ENCODE measurements at places on chromosomes 12 and 14. TPM values are rescaled to one million over a fixed set of nuclear protein-coding genes. Genes with fewer than 3 reads are reported as not detected.

The TAS2R7 gene
- not detected for total RNA-seq

DNA sequence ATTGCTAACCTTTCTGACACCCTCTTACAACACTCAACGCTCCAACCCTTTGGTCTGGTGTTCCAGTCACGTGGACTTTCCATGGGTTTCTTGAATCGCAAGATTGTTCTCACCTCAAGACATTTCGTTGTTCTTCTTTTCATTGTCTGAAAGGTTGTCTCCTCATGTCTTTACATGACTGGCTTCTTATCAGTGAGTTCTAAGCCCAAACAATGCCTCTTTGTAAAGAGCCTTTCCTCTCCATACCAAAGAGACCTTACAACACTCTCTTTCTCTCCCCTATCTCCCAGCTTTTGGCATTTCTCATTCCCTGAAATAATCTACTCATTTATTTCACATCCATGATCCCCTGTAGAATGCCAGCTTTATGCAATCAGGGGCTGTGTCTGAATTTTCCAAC is 1144.8 kb downstream of the AACS start:
- no peak for DNase-seq

The LIN7A gene
- 16.2 TPM for total RNA-seq

- no peak for DNase-seq
Measured at GRCh38 chr12:2826036-2826435, 8.8 kb downstream of the NRIP2 start.

The RTN1 gene
- 28.6 TPM for total RNA-seq

- no peak for DNase-seq
Measured at GRCh38 chr12:28177461-28177860, 12.8 kb upstream of the CCDC91 start.

DNA sequence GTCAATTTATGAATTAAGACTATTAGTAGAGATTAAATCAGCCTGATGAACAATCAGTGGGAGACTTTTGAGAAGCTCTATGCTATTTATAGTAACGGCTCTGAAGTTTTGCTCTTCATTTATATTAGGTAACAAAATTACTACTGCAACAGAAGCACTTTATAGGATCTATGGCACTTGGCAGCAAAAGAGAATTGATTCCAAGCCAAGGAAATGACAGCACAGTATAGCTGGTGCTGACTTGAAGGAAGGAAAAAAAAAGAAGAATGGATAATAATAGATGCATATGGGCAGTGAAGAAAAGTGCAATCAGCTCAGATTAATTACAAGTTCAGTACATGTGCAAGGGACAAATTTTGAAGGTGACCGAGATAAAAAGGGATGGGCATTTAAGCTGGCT is 228.2 kb upstream of the PPFIA2 start:
- no peak for DNase-seq

DNA sequence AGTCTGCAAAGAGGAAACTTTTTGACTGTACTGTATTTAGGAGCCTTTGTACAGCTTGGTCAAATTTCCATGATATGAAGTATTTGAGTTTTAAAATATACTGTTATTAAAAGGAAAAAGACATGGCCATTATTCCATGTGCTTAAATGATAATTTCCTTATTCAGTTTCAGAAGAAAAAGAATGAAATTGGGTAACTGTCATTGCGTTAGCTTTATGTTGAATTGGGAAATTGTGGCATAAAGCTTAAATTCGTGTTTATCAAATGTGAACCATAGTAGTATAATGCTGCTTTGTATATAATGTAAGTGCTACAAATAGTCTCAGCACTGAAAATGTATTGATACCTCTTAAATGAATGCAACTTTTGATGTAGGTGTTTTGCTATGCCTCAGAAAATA is 64.9 kb downstream of the ETNK1 start:
- DNase-seq: no peak

DNA sequence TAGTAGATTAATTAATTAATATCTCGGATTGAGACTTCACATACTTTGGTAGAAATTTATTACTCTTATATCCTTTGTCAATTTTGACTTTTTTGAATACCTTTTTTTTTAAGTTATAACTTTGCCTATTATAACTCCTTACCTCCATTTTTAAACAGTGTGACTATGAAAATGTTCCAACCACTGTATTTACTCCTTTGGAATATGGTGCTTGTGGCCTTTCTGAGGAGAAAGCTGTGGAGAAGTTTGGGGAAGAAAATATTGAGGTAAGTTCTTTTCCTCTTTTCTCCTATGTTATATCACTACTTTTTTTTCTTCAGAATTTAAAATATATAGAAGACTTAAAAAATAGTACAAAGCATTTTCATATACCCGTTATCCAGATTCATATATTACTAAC is 27.8 kb downstream of the EID3 start:
- no peak for DNase-seq

DNA sequence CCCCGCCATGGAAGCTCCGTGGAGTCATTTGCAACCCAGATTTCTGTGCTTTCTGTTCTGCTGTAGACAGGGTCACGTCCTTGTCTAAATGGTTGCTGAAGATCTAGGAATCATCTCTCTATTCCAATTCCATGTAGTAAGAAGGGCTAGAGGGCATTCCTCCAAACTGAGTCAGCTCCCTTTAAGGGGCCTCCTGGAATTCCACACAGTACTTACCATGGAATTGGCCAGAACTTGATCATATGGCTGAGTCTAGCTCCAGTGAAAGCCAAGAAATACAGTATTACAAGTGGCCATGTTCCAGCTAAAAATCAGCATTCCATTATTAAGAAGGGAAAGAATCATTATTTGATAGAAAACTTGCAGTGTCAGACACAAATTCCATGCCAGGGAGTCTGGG is 171.9 kb downstream of the PRKCH start:
- DNase-seq: no peak

GRCh38 chr12:111529424-111530368 is 69.4 kb downstream of the ATXN2 start:
- no peak for DNase-seq

GRCh38 chr12:34209259-34209835 is 187.1 kb downstream of the ALG10 start:
- no peak for DNase-seq

The PLD4 gene
- under 0.01 TPM for total RNA-seq

DNA sequence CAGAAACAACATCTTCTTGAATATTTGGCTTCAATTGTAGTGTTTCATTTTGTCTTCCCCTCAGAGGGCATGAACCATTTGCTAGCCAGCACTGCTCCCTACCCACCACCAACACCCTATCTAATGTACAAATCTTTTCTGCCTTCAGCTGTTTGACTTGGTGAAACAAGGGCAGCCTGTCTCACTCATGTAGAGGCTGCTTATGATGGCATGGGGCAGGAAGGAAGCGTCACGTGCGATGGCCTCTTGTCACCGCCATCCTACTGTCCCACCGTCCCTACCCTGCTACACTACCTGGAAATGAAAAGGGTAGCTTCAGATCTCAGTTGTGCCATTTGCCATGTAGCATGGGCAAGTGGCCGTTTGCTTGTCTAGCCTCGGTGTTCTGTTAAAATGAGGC is 29.9 kb upstream of the LRTM2 start:
- no peak for DNase-seq

DNA sequence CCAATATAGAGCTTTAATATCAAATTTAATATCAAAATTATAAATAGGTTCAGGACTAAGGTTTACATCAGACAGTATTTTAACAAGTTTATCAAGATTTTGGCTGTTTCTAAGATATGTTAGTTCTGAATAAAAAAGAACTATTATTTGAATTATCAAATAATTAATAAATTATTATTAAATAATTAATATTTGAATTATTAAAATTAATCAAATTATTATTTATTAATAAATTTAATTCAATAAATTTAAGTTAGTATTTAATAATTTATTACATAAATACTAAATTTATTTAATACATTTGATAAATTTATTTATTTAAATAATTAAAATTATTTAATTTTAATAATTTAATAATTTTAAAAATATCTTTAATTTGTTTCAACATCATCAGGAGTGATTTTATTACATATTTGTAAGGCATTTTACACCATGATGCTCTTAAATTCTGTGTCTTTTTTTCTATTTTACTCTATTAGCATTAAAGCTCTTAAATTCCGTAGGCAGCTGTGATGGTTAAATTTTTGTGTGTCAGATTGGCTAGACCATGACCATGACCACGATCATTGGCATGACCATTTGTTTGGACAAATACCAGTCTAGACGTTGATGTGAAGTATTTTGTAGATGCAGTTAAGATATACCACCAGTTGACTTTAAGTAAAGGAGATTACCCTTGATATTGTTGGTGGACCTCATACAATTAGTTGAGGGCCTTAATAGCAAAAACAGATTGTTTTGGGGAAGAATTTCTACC is 82.6 kb downstream of the BBS10 start:
- no peak for DNase-seq

DNA sequence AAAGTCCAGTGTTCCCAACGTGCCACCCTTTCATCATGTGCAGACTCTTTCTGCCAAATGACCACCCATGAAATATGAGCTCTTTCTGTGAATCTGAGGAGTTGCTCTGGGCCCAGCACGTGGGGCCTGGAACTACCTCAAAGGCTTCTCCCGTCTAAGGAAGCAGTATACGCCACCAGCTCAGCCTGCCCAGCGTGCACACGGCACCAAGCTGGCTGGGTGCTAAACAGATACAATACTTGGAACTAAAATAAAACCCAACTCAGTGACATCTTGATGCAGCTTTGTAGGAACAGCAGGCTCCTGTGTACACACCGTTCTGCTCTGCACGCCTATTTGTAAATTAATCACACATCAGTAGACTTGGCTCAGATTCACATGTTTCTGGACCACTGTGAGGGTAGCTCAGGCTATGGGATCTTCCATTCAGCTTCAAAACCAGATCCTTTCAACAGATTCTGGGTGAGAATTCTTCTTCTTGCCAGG is 74.8 kb downstream of the ARL6IP4 start:
- no peak for DNase-seq

GRCh38 chr14:44785096-44785495 is 176.7 kb downstream of the KLHL28 start:
- DNase-seq: no peak

DNA sequence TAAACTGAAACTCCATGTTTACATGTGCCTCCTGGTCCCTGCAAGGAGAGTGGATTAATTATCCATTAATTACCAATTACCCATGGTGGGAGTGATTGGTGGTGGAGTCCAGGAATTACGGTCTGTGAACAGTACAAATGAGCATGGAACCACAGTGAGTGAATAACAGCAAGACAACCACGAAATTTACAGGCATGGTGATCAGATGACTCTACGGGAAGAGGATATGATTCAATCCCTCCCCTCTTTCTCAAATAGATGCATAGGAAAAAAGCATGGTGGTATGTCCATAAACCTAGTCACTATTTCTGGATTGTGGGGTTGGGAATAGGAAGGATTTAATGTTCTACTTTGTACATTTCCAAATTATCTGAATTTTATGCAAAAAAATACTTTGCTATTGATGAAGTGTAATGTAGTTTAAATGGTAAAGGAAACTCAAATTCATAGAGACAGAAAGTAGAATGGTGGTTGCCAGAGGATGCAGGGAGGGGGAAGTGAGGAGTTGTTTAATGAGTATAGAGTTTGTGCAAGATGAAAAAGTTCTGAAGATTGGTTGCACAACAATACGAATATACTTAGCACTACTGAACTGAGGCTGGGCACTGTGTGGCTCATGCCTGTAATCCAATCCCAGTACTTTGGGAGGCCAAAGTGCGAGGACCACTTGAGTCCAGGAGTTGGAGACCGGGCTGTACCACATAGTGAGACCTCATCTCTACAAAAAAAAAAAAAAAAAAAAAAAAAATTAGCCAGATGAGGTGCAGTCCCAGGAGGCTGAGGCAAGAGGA is 41.2 kb upstream of the C12orf75 start:
- no peak for DNase-seq

GRCh38 chr14:21244544-21244943 is 24.7 kb downstream of the HNRNPC start:
- DNase-seq: no peak

GRCh38 chr14:52342849-52343596 is 28.9 kb downstream of the PTGER2 start:
- DNase-seq: no peak

The AMN gene
- total RNA-seq: 2.7 TPM

- no peak for DNase-seq
Measured at GRCh38 chr12:94900496-94900895, 103.0 kb downstream of the NDUFA12 start.

GRCh38 chr12:124326104-124326503 is 31.2 kb downstream of the RFLNA start:
- DNase-seq: no peak

The NTF3 gene
- not detected for total RNA-seq

GRCh38 chr12:45292486-45293195 is 76.7 kb downstream of the ANO6 start:
- DNase-seq: no peak

DNA sequence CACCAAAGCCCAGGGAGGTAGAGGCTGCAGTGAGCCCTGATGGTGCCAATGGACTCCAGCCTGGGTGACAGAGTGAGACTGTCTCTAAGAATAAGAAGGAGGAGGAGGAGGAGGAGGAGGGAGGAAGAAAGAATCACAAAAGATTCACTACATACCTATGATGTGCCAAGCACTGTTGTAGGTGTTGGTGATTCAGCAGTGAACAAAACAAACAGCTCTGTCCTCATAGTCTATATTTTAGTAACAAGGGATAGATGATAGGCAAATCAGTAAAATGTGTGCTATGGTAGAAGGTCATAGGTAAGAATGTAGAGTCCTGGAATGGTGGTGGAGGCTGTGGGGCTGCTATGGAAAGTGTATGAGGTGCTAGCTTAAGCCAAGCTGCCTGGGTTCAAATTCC is 18.0 kb upstream of the ABHD12B start:
- DNase-seq: no peak

GRCh38 chr12:113841786-113842185 is 124.3 kb downstream of the RBM19 start:
- no peak for DNase-seq

DNA sequence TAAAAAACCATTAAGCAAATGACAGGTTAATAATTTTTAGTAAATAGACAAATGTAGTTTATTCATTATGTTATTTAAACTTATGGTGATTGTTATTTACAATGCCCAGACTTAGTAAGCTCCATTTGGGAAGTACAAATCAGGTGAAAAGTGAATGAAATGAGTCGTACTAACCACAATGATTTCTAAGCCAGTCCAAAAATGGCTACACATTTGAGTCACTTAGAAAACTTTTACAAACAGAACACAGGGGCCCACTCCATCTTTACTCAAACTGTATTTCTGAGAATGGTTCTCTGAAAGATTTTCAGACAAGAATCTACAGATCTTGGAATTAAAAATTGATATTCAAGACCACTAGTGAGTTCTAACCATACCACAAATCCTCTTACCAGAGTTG is 653.3 kb upstream of the MIS18BP1 start:
- no peak for DNase-seq

The WNT1 gene
- total RNA-seq: not detected

Measured in omental fat pad (tissue), 4 donors.